ENCODE measurements at places on chromosomes 4 and X. TPM values are rescaled to one million over a fixed set of nuclear protein-coding genes. Genes with fewer than 3 reads are reported as not detected.

Gene L1CAM
- polyA plus RNA-seq: 36.5 TPM

DNA sequence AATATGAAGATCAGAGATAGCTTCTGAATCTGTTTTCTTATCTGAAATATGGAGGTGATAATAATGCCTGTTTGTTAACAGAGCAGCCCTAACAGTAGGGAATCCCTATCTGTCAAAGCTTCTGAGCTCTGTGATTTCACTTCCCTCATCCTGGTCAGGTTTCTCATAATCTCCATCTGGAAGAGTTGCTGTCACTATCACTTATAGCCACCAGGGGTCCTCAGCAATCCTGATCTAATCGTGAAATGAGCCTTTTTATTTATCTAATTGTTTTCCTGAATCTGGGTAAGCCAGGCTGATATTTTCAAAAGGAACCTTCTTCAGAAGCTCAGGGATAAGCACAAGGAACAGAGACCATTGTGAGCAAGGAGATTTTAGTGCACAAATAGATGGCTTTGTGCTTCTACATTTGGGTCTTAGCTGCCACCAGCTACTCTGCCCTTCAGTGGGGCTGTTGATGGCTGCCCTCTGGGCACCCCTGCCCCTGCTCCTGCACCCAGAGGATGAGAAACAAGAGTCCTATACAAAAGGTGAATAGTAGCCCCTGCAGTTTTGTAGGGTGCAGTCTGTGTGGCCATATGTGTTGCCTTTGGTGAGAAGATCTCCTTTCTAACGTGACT lies 196.4 kb upstream of the RADX start:
- peak; percentile 6 for DNase-seq

DNA sequence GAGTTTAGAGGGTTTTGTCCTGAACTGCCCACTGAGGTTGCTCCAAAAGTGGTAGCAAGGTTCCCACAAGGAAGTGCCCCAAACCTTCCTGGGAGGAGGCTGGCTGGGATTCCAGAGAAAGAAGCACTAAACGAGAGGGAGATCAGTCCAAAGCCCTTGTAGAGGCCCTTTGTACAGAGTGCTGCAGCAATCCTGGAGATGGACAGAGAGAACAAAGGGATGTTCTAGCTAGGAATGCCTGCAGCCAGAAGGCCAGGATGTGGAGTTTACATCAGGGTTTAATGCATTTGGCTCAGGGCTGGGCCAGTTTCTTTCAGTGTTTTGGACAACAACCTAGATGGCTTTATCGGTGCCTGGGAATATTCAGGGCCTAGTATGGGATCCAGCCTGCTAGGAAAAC lies 2155.1 kb upstream of the AGA start:
- DNase-seq: no peak

Gene RBM47
- polyA plus RNA-seq: 1.7 TPM

Gene GC
- polyA plus RNA-seq: not detected

GRCh38 chrX:30920271-30920670 lies 31.2 kb upstream of the TAB3 start:
- no peak for DNase-seq

Gene ACE2
- polyA plus RNA-seq: 0.12 TPM

DNA sequence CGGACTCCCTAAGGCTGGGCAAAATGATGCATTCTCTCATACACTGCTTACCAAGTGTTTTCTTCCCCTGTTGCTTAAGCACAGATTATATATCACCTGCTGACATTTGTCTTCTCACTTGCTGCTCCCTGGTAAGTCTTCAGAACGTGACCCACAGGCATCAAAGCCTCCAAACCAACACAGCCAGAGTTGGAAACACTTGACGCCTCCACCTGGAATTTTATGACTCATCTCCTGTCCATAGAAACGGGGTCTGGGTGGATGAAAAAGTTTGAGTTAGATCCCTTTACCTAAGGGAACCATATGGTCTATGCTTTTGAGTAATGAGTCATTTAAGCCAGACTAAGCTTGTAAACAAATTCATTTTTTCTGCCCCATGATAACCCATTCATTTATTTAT lies 251.6 kb downstream of the USP46 start:
- DNase-seq: peak; percentile 42

Gene NDST3
- polyA plus RNA-seq: not detected

Gene BEX1
- 0.09 TPM for polyA plus RNA-seq

Gene IL2RG
- polyA plus RNA-seq: not detected

GRCh38 chrX:77440330-77440729 lies 6.9 kb upstream of the FGF16 start:
- no peak for DNase-seq

DNA sequence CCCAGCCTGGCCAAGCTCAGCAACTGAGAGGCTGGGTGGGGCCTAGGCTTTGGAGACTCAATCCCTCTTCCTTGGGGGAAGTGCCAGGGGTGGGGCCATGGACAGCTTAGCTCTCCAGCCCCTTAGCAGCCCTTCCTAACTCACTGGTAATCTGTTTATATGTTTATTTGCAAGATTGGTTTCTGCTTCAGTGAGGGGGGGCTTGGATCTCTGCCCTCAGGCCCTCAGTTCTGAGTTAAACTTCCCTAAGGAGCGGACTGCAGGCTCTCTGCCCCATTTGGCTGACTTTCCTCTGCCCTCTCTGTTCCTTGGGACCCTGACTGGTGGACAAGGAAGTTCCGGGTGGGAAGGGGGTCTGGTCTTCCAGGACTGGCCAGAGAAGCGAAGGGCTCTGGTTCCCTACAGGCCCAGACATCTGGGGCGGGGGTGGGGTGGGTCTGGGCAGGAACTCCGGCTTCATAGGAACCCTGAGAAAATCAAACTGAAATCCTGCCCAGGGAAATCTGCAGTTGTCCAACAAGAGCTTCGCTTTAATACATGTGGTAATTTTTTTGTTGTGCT lies 51.4 kb downstream of the NALF2 start:
- no peak for DNase-seq

- no peak for DNase-seq
Observed at GRCh38 chr4:621296-622070, 3.9 kb upstream of the PDE6B start.

Gene HTN3
- polyA plus RNA-seq: not detected

DNA sequence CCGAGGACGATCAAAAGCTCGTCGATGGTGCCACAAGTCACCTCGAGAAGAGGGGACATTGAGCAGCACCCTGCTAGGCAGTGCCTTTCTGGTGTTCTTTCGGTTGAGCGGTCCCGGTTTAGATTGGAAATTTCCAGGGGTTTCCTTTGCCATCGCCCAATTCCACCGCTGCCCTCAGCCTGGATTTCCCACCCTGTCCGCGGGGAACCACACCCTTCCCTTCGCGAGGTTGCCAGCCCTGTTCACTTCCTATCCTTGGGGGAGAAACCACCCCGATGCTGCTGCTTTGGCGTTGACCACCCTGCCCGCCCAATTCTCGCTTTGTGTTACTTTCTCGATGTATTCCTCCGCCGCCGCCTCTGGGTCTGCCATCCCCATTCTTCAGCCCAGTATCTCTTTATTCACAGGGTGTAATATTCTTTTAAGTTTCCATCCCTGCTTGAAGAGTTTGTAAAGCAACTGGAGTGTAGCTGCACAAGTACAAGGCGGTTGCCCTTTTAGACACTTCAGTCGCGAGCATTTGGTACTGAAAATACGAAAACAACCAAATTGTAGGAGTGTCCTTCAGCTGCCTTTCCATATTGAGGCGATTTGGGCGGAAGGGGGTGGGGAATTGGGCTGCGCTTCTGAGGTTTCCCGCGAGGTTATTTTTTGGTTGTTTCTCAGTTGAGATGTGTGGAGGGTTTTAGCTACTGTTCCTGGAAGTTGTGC lies 1.1 kb downstream of the OGT start:
- DNase-seq: peak; percentile 52

- no peak for DNase-seq
Observed at GRCh38 chr4:43709443-43709842, 739.2 kb downstream of the KCTD8 start.

- DNase-seq: no peak
Observed at GRCh38 chrX:70172221-70172620, 5.1 kb upstream of the DGAT2L6 start.
